Hematopoietic multipotent progenitor cell treated with erythropoietin and hydrocortisone succinate and interleukin-3 and kit ligand, for 17 days (in vitro differentiated cells): ENCODE measurements at places on chromosomes 12 and 14.

DNA sequence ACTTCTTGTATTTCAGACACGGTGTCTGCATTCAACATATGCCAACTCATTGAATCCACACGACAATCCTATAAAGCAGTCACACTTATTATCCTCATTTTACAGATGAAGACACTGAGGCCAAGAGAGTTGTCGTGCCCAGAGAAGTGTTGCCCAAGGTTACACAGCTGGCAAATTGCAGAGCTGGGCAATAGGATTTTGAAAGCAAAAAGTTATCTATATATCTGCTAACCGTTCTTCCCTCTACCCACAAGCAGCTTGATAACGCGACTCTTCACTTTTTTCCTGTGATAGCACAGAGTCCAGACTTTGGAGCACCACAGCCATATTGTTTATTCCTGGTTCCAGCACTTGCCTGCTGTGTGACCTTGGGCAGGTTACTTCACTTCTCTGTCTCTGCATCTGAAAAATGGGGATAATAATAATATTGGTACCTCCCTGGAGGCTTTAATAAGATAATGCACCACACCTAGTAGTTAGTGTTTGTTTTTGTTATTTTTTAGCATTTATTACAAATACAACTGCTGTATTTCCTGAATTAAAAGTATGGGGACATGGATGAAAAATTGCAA lies 82.2 kb downstream of the CHST11 start:
- DNase-seq, result no peak

DNA sequence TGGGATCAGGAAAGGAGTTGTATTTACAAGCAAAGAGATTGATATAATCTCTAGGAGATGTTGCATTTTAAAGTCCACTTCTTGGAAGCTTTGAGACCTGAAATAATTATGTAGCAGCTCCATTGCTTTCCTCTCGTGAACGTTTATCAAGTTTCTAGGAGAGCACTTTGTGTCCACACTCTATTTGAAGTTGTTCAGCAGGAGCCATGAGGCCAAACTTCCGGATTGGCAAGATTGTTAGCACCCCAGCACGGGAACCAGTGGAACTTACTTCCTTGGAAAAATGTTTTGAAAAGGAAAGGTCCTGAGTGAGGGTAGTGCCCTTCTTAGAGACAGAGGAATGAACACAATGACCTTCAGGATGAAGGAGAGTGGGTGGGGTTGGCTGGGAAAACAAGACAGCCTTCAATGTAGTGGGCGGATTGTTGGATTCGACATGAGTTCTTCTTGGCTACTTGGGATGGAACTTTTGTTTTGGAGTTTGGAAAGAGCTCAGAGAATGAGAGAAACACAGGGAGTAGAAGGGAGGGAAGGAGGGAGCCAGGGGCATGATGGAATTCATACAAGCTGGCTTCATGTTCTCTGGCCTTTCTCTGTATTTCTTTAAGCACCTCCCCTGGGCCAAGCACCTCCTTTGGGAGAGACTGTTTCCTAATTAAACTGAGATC lies 23.8 kb upstream of the CISTR start:
- DNase-seq, result no peak

DNA sequence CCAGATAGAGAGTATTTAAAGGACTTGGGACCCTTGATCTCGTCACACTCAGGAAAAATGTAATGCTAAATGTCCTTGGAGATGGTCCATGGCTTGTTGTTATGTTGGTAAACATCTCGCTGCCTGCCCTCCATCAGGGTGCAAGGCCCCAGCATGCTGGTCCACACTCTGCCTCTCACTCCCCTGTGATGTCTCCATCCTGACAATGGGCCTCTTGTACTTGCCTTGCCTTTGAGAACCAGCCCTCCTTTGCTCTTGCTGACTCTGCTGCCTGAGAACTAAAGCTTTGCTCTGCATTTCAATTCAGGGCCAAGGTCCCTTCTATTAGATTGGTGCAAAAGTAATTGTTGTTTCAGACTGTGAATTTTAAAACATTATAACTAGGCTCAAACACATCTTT lies 131.0 kb upstream of the LMNTD1 start:
- DNase-seq, result no peak

- no peak for DNase-seq
Measured at GRCh38 chr14:101198398-101199027, 295.0 kb upstream of the RTL1 start.

DNA sequence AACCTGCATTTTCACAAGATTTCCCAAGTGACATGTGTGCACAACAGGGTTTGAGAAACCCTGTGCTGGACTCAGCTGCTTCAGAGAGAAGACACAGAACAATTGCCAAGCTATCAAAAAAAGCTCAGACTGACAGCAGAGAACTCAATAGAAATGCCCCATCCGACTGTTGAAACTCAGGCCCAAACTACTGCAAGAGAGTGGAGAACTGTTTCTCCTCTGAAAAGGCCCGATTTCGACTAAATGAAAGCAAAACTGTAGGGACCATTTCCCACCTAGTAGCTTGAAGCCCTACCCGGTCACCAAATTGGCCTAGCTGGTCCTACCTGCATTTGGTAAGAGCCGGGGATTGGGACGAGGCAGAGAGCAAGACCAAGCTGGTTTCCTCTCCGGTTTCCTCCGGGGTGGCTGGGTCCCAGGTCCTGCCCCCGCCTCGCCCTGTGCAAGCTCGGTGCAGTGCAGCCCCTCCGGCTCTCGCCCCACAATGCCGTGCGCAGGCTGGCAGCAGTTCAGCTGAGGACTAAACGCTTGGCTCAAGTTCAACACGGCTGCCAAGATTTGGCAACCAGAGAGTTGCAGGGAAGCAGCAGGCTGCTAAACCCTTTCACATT lies 1180.6 kb downstream of the VRK1 start:
- DNase-seq, result no peak

GRCh38 chr14:68955164-68955850 lies 23.8 kb downstream of the ACTN1 start:
- DNase-seq, result no peak

DNA sequence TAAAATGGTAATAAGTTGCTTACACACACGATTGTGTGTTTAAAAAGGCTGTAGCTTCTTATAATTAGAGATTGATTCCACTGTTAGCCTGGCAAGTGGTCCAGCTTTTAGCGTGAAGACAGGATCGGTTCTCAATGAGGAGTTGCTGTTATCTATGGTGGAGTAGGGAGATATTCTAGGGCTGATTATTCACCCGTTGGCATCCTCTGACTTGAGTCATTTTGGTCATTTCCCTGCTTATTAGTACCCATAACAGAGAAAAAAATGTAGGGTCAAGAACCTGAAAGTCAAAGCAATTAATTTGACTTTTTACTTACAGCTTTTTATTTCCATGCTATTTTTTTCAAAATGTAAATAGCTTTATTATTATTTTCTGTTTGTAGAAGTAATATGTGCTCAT lies 76.0 kb downstream of the KCNK13 start:
- DNase-seq, result no peak

- DNase-seq, result no peak
Measured at GRCh38 chr12:41466300-41466699, 278.2 kb downstream of the PDZRN4 start.

DNA sequence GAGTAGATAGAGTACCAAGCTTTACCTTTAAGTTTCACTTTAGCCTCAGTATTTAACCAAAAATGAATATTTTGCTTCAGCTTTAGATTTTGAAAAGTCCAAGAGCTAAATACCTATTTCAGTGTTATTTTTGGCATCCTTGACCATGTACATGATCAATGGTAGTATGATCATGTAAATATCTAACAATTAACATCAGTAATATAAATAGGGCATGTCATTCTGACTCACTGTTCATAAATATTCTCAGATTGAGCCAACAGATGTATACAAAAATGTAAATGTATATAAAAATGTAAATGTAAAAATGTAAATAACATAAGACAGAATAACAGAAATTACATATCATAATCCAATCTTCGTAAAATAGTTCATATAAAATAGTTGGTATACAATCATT lies 15.3 kb upstream of the NOXRED1 start:
- DNase-seq, result no peak
